ENCODE measurements at places on chromosomes 4 and X. TPM values are rescaled to one million over a fixed set of nuclear protein-coding genes. Genes with fewer than 3 reads are reported as not detected.

Gene GABRB1
- not detected for total RNA-seq

- no peak for DNase-seq
These were observed 91.6 kb upstream of the BMP2K start for GRCh38 chr4:78684325-78685079.

Gene USP26
- not detected for total RNA-seq

DNA sequence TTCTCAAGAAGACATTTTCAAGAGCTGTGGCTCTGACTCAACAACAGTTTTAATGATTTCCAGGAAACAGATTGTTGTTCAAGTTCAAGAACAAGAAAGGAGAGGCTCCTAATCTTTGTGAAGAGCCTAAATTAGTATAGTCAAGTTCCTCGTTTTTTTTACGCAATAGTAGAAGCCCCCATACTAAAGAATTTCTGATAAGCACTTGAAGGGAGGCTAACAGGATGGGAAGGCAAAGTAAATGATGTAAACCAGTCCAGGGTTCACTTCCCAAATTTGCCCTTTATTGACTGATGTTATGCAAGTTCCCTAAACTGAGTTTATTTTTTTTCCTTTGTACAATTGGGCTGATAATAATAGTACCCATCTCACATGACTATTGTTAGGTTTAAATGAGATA lies 178.2 kb downstream of the RTL9 start:
- DNase-seq: no peak

GRCh38 chr4:52585379-52585778 lies 73.7 kb downstream of the USP46 start:
- no peak for DNase-seq

Gene UGT2B15
- total RNA-seq: not detected

GRCh38 chr4:110632506-110633357 lies 9.9 kb upstream of the PITX2 start:
- peak; percentile 10 for DNase-seq

Gene GRID2
- total RNA-seq: 1.3 TPM

Gene CLIC2
- 2.2 TPM for total RNA-seq

Gene SULT1B1
- total RNA-seq: not detected

- no peak for DNase-seq
These were observed 1.3 kb upstream of the PDHA1 start for GRCh38 chrX:19342331-19342906.

- no peak for DNase-seq
These were observed 1.5 kb upstream of the PLAC1 start for GRCh38 chrX:134659761-134660160.

Gene SLC25A14
- total RNA-seq: 18.5 TPM

DNA sequence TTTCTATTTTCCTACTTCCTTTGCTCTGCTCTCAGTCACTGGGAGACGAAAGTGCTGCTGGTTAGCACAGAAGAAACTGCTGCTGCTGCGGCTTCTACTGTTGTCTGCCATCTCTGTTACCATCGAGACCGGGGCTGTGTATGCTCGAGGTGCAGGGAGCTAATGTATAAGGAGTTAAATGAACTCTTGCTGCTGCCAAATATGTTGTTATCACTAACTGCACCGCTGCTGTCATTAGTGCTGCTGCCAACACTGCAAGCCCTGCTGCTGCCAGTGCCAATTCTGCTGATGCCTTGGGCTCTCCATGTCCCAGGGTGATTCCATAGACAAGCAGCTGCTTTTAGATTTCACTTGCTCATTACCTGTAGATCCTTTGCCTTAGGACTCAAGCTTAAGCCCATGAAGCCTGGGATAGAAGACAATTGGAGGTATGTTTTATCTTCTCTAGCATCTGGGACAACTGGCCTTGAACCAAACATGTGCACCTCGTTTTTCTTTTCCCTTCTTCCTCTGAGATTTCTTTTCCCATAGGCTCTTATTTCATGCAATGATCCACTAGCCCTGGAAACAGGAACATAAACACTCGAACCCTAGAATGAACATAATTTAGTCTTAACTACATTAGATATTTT lies 107.8 kb downstream of the CCSER1 start:
- DNase-seq: no peak

GRCh38 chr4:13893211-13893610 lies 265.7 kb upstream of the BOD1L1 start:
- no peak for DNase-seq

DNA sequence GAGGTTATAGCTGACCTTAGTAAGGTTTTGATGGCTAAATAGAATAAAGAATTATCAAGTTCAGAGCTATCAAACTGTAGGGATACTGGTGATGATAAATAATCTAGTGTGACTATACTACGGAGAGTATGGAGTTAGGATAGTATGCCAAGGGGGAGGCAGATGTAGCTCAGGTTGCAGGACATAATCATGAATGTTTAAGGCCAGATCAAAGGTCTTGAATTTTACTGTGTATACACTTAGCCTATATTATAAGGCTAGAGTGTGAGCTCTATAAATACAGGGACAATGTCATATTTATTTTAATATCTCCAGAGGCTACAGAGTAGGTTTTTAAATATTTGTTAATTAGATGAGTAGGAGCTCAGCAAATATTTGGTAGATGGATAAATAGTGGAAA lies 131.1 kb upstream of the STIM2 start:
- no peak for DNase-seq

DNA sequence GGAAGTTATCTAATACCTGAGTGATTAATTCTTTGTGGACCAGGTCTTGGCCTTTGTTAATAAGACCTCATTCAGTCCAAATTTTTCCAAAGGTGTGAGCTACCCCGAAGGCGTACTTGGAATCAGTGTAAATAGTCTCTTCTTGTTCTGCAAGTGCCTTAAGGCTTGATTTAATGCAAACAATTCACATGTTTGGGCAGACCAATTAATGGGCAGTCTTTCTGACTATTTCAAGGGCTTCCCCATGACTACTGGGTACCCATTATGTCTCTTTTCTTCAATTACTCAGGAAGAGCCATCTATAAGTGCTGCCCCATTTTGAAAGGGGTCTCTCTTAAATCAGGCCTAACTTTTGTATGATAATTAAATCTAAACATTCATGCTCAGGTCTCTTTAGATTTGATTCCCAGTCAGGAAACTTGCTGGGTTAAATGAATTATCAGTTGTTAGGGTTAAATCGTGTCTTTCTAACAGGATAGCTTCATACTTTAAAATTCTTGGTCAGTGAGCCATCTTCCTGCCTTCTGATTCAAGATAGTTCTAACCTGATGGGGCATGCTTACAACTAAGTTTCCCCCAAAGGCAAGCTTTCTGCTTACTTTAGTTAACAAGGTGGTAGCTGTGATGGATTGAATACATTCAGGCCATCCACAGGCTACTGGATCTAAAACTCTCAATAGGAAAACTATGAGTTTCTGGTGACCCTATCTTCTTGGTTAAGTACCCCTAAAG lies 179.6 kb downstream of the CCNG2 start:
- DNase-seq: no peak

- no peak for DNase-seq
These were observed 160.9 kb downstream of the GATB start for GRCh38 chr4:151599863-151600262.

DNA sequence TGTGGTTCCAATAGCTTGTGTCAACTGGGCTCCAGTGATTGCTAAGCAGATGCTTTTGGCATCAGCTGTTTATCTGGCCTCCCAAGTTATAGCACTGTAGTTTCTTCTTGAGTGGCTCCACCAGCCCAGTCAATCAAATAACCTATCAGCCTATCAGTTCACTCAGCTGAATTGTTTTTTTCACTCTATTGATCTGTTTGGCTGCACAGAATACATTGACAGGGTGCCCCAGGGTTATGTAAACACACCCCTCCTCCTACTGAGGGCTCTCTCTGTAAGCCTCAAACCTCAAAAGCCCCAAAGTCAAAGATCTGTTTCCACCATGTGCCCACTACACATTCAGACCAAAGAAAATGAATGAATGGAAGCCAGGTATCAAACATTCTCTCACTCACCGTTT lies 214.0 kb downstream of the HS6ST2 start:
- DNase-seq: no peak

DNA sequence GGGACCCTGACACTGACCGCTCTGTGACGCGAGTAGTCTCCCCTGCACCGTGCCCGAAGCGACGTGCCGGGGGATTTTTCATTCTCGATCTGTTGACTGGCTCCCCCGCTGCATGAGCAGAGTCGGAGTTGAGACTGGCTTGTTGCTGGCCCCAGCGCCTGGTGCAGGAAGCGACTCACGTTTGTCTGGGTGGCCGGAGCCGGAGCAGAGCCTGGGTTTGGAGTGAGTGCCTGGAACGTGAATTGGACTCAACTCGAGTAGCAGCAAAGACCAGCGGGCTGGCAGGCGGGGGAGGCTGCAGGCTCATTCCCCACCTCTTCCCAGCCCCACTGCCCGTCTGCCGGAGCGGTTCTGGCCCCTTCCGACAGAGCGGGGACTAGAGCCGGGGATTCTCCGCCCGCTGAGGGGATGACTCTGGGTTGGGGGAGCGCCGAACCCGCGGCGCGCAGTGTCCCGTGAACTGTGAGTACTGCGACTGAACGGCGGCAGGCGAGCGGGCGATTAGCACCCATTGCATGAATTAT lies 554 bp downstream of the PCDH7 start:
- DNase-seq: no peak

GRCh38 chr4:168451331-168451730 lies 29.0 kb downstream of the DDX60L start:
- DNase-seq: no peak

DNA sequence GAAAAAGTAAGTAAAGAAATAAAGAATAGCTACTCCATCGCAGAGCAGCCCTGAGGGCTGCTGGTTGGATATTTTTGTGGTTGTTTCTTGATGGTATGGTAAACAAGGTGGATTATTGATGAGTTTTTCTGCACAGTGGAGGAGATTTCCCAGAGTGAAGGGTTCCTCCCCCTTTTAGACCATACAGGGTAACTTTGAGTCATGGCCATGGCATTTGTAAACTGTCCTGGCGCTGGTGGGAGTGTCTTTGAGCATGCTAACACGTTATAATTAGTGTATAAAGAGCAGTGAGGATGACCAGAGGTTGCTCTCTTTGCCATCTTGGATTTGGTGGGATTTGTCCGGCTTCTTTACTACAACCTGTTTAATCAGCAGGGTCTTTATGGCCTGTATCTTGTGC lies 128.2 kb downstream of the ASMT start:
- DNase-seq: no peak

GRCh38 chr4:2365913-2366210 lies 52.6 kb downstream of the ZFYVE28 start:
- DNase-seq: no peak

Gene CLCN4
- total RNA-seq: 9.0 TPM

- DNase-seq: no peak
These were observed 318.1 kb upstream of the CASK start for GRCh38 chrX:42241421-42241820.

- no peak for DNase-seq
These were observed 340.2 kb downstream of the GASK1B start for GRCh38 chr4:157832596-157832995.

DNA sequence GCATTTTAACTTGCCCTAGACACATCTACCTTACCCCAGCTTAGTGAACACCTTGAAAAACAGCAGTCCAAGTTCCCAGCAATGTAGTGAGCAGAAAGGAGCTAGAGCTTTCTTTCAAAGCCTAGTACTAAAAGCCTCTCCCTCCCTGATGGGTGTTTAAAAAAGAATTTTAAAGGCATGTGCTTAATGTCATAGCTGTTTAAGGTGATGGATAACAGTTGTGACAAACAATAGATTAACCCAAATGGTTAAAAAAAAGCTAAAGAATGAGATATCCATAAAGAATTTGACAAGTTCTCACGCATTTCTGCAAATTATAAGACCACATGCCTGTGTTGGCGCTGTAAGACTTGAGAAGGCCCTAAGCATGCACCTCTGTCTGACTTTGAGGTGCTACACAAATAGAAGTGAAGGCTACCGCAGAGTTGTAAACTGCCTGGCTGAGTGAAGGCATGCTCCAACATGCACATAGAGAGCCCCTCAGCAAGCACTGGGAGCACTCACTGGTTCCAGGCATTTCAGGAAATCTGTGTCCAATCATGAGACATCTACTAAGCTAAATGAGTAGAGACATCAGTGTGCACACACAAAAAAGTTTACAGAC lies 94.0 kb downstream of the PHF8 start:
- no peak for DNase-seq

Gene UGDH
- 111 TPM for total RNA-seq

DNA sequence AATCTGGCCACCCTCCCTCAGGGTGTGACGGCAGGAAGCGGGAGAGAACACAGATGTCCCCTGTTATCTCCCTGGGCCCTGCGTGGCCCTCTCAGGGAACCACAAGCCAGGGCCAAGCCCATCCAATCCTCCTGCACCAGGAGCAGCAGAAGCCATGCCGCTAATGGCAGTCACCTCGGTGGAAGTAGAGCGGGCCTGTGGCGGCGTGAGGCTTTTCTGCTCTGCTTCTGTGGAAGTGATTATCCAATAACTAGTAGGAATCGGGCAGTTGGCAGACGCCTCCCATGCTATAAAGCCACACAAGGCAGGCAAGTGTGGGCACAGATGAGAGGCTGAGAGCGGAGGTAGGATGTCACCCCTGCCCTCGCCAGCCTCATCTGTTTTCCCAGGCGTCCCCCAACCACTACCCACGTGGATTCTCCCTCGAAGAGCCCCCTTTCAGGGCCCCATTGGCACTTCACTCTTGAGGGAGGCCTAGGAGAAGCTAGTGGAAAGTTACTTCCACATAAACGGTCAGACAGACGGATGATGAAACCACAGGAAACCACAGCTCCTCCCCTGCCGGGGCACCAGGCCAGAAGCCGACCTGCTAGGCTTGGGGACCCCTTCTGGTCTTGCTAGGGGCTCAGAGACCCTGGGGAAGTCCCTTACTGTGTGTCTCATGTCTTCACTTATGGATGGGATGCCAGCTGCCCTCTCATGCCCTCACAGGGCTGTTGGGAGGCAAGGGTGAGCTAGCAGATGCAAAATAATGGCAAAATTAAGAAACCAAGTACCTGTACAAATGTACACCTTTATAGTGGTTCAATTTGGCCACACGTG lies 18.8 kb upstream of the TMSB4X start:
- DNase-seq: no peak

GRCh38 chr4:186266729-186267456 lies 904 bp downstream of the F11 start:
- DNase-seq: peak; percentile 26

Gene FAM200B
- 39.5 TPM for total RNA-seq

GRCh38 chr4:44256414-44256813 lies 192.2 kb downstream of the KCTD8 start:
- no peak for DNase-seq

Gene VCX
- total RNA-seq: not detected

DNA sequence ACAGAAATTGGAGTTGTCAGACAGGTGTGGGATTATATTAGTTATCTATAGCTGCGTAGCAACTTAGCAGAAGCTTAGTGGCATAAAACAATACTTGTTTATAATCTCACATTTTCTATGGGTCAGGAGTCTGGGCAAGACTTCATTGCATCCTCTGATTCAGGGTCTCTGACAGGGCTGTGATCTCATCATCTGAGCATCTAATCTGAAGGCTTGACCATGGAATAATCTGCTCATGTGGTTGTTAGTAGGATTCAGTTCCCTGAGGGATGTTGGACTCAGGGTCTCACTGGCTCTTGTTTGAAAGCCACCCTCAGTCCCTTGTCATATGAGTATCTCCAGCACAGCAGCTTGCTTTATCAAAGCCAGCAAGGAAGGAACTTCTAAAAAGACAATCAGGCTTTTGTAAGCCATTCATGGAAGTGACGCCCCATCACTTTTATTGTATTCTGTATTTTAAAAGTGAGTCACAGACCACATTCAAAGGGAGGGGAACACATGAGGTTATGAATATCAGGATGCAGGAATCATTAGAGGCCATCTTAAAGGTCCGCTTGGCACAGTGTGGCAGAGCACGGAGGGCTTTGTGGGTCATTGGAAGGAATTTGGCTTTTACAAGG lies 37.2 kb upstream of the FAM9B start:
- DNase-seq: no peak

GRCh38 chrX:149987613-149988012 lies 49.3 kb upstream of the EOLA2 start:
- DNase-seq: no peak

Gene MAB21L2
- 3.5 TPM for total RNA-seq

Measured in neural crest cell (in vitro differentiated cells).